ENCODE measurements at places on chromosomes 1 and 21. TPM values are rescaled to one million over a fixed set of nuclear protein-coding genes. Genes with fewer than 3 reads are reported as not detected.

The CASQ2 gene
- total RNA-seq: not detected

The GNG4 gene
- total RNA-seq: 0.58 TPM

The S100A2 gene
- 1.2 TPM for total RNA-seq

The HJV gene
- total RNA-seq: not detected

The ERI3 gene
- total RNA-seq: 70.8 TPM

The SPRR5 gene
- not detected for total RNA-seq

The CASQ1 gene
- not detected for total RNA-seq
